Ureter (tissue), 1 donor: ENCODE measurements at places on chromosomes 7 and 10.

DNA sequence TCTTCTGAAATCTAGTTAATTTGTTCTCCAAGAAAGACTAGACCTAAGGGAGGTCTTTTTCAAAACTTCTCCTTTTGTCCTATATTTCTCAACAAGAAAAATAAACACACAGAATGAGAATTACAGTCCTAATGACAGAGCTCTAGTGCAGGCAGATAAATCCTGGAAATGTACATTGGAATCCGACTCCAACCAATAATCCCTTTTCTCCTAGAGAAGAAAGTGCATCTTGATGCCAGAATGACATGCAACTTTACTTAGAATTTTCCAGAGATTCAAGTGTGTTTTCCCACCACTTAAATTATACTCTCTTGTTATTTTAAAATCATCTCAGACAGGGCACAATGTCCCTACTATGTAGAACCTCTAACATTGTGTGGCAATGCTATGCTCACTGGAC is 68.2 kb downstream of the MET start:
- no peak for DNase-seq

GRCh38 chr10:126387931-126388911 is at the start of gene ADAM12:
TSS of gene ADAM12 (minus strand) at chr10:126388477. CDS start at chr10:126388145, 332 bp downstream.
- peak; percentile 56 for DNase-seq

DNA sequence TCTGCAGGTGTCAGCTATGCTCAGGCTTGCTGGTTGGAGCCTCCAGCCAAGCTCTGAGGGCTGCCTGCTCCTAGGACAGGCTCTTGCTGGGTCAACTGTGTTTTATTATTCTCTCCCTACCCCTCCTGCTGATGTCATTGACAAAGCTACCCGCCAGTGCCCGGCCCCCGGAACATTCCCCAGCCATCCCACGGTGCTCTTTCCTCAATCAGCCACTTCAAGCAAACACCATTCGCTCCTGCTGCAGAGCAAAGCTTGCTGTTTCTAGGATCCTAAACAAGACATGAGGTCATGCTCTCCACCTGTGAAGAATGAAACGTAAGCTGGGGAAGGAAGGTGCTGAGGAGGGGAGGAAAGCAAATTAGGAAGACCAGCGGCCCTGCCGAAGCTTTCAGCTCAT is 2.1 kb upstream of the C10orf71 start:
- DNase-seq = no peak

DNA sequence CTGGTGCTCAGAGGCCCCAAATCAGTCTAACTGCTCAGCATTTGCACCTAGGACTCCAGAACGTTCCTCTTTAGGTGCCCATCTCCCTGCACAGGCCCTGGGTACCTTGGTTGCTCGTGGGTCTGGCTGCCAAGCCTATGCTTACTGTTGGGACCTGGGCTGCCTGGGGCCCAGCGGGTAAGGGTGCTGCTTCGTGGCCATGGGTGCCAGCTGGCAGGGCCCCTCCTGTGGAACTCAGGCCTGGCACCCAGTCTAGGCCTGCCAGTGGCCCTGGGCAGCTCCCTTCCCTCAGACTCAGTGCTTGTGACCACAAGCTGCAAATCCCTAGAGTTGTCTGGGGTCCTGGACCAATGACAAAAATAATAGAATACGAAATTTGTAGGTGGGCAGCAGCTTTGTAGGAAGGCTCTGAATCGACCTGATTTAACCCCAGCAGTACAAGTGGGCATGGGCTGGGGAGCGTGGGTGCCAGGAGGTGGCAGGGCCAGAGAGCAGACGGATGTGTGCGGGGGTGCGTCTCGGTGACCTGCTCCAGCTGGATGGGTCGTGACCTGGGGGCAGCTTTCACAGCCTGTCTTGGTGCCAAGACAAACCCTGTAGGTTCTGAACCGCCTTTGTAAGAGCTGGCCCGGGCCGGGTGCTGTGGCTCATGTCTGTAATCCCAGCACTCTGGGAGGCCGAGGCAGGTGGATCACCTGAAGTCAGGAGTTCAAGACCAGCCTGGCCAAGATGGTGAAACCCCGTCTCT is 69.7 kb downstream of the MKI67 start:
- DNase-seq = no peak

- peak; percentile 53 for DNase-seq
Measured at GRCh38 chr10:121332829-121333765, 265.1 kb downstream of the FGFR2 start.

- DNase-seq = peak; percentile 13
Measured at GRCh38 chr7:135178364-135178763, 7.9 kb upstream of the CYREN start.

GRCh38 chr7:17411922-17412321 is 113.5 kb downstream of the AHR start:
- DNase-seq = no peak

GRCh38 chr7:6479067-6479466 is 31.3 kb upstream of the DAGLB start:
- no peak for DNase-seq

- DNase-seq = no peak
Measured at GRCh38 chr7:39882148-39882784, 67.8 kb upstream of the CDK13 start.

DNA sequence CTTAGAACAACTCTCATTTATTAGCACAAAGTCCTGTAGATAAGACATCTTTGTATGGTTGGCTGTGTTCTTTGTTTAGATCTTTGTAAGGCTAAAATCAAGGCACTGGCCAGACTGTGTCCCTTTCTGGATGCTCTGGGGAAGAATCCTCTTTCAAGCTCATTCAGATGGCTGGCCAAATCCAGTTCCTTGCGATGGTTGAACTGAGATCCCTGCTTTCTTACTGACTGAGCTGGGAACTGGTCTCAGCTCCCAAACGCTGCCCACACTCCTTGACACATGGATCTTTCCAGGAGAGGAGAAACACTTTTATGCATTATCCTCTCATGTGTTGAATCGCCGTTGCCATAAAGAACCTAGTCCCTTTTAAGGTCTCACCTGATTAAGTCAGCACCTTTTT is 586.5 kb upstream of the IGFBP3 start:
- DNase-seq = no peak

GRCh38 chr7:98203261-98203963 is 7.8 kb upstream of the BHLHA15 start:
- DNase-seq = no peak

DNA sequence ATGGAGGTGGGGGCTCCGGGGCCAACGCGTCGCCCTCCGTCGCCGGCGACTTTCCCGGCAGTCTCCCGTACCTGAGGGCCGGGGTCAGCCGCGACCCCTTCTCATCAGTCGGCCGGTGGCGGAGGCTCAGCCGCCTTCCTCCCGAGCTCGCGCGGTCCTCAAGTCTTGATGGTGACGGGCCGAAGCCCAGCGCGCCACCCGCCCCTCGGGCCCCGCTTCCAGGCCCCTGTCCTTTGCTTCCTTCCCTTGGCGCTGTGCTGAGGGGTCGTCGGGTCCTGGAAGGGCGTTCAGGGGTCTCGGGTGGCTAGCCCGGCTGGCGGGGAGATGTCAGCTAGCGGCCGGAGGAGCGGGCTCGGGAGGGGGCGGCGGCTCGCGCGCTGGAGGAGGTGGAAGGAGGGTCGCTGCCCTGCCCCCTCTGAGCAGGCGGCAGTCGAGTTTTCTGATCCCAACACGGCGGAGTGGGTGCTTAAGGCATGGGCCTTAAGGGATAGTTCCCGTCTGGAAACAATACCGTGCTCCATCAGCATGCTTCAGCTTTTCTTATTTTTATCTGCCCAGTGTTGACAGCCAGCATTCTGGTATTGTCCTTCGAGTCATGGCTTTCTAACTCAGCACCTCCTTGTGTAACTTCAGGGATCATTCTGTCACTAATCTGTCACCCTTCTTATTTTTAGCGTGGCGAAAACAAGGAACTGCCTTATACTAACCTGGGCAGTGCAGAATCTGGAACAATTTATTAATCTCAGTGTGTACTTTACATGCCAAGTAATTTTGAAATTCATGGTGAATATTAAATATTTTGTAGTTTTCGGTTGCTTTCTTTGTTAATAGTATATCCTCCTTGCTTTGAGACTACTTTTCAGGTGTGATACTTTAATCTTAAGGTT is 748 bp downstream of the PHTF2 start:
- DNase-seq = peak; percentile 54

DNA sequence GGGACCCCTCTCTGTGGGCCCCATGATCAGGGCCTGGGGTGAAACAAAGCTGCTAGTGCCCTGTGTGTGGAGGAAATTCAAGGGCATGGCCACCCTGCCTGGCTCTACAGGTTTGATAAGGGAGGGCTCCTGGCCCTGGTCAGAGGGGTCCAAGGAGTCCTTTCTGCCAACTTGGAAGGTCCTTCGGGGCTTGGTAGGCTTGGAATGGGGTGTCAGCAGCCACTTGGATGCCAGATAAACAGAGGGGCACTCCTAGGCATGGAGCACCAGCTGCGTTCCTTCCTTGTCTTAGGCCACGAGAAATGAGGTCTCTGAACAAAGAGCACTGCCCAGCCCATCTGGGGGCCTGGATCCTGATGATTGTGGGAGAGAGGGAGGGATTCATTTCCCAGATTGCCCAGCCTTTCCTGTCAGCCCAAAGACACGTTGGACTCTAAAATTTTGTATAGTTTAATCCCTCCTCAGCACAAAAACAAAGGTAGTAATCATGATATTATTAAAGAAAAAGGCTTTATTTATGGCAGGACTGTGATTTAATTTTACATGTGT is 5.1 kb downstream of the MTURN start:
- DNase-seq = no peak

- no peak for DNase-seq
Measured at GRCh38 chr10:68668231-68668630, 52.8 kb upstream of the CCAR1 start.

- DNase-seq = no peak
Measured at GRCh38 chr7:87359366-87359765, 13.9 kb downstream of the CROT start.

- DNase-seq = no peak
Measured at GRCh38 chr10:100625816-100626215, 90.1 kb downstream of the HIF1AN start.

DNA sequence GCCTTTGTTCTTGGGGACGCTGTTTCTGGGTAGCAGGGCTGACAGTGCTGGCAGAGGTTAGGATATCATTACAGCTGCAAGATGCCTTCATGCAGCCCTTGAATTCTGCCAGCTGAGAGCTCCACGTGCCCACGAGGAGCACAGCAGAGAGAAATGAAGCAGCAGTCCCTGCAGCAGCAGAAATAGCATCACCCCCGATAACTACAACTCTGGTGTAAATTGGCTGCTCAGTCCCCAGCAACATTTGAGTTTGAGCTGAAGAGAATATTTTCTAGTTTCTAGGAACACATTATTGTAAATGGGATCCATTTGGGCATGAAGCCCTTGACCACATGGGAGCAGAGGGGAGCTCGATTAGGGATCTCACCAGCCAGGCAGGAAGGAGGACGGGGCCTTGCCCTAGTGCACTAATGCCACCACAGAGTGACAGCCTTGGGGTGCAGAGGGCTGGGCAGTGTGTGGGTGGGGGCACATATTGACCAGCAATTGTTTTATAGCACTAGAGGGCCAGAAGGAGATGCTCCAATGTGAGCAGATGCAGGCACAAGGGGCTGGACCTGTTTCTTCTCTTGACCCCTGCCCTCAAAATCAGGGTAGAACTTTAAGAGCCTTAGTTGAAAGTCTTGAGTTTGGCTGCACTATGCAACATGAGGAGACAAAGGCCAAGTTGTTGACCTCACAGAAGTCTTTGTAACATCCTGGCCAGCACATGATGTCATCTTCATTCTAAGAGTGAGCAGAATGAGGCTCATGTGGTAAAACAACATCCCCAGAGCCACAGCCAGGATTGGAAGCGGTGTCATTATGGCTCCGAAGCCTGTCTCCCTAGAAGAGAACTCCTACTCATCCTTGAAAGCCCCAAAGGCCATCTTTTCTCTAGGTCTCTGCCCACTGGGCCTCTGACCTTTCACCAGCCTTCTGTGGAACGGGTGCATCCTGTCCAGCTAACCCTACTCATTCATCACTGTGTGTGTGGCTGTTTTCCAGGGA is 52.6 kb downstream of the ADCY1 start:
- no peak for DNase-seq

DNA sequence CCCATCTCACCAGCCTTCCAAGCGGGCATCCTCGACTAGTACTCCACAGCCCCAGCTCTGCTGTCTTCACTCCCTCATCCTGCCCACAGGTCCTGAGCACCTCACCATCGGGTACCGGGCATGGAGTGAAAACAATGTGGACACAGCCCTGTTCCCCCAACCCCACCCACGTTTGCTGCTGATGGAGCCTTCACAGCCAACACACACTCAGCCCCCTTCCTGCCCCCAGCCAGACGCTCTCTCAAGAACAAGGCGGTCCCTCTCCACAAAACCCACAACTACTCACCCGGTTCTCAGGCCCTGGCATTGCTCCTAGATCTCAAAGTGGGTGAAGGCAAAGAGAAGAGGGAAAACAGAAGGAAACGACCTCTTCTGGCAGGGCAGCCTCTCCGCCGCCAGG is 56.1 kb downstream of the SLIT1 start:
- no peak for DNase-seq
